ENCODE measurements at places on chromosomes 6 and 20.

DNA sequence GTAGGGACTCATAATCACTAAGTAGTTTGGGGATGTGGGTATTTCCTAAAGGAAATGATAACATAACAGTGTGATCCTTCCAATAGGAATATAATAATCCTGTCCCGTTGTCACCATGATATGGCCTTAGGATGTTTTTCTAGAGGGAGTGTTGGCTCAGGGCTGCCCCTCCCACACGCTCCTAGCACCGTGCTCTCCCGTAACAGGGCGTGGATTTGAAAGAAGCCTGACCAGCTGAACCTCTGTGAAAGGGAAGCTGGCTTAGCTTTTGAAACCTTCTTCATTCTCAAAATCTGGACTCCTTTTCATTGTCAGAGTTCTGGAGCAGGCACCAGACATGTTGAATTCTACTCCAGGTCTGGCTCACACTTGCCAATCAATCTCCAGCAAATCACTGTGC lies 103.4 kb upstream of the SASH1 start:
- DNase-seq = no peak

- no peak for DNase-seq
These were observed 421.6 kb downstream of the BCKDHB start for GRCh38 chr6:80528115-80528514.

DNA sequence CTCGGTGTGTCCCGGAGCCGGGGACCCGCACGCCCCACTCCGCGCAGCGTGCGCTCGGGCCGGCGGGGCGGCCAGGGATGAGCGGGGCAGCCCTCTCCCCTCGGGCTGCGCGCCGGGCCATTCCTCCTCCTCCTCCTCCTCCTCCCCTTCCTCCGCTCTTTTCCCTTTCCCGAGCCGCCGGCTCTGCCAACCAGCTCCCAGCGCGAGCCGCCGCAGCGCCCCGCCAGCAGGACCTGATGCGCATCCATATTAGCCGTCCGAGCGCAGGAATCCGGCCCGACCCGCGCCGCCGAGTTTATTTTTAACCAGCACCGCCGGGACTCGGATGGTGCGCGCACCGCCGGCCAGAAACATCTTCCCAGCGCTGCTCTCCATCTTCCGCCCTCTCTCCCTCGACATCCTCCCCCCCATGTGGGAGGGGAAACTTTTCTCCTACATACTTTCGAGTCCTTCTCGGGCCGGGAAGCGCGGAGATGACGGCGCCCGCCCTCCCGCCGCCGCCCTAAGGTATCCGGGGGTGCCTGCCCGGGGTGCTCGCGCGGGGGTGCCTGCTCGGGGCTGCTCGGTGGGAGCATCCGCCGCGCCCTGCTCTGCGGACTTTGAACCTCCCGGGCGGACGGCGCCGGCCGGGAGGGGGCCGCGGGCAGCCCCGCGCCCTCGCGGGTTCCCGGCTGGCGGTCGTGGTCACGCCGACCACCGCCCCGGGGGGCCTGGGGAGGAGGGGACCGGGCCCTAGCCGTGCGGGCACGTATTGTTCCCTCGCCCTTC lies 619 bp downstream of the RREB1 start:
- no peak for DNase-seq

DNA sequence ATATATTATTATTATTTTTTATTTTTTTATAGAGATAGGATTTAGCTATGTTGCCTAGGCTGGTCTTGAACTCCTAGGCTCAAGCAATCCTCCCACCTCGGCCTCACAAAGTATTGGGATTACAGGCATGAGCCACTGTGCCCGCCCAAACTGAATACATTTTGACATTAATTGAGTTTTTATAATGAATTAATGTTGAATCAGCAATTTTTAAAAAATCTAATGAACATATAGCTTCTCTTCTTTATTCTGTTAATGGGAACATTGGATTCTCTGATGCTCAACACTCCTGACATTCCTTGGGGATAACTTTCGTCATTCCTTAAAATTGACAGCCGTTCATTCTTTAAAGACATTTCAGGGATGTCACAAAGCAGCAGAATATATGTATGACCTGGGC lies 52.4 kb downstream of the ANKS1A start:
- DNase-seq = no peak

- no peak for DNase-seq
These were observed 228.3 kb downstream of the NRN1 start for GRCh38 chr6:5778317-5778857.

DNA sequence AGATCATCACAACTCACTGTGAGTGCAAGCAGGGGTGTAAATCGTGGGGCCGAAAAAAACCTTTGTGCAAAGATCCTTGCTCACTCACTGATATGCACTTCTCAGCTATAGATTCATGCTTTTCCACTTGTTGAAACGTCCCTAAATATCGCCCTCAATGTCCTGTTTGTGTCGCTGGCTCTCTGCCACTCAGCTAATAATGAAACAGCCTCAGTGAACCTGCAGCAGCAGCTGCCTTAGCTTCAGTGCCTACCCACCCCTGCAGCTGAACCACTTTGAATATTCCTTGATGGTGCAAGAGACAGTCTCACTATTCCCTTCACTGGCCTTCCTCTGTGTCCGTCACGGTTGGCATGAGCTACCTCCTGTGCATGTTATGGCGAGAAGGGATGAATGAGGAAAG lies 128.9 kb upstream of the NAA20 start:
- no peak for DNase-seq

- no peak for DNase-seq
These were observed 141.5 kb downstream of the ANKRD60 start for GRCh38 chr20:58086763-58087561.

DNA sequence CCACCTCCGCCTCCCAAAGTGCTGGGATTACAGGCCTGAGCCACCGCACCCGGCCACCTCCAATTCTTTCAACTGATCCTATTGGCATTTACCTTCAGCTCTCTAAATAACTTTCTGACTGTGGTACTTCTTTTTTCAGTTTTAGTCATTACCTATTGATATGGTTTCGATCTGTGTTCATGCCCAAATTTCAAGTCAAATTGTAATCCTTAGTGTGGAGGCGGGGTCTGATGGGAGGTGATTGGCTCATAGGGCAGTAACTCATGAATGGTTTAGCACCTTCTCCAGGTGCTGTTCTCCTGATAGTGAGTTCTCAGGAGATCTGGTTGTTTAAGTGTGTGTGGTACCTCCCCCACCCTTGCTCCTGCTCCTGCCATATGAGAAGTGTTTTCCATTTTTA lies 140.9 kb downstream of the LPA start:
- DNase-seq = no peak

DNA sequence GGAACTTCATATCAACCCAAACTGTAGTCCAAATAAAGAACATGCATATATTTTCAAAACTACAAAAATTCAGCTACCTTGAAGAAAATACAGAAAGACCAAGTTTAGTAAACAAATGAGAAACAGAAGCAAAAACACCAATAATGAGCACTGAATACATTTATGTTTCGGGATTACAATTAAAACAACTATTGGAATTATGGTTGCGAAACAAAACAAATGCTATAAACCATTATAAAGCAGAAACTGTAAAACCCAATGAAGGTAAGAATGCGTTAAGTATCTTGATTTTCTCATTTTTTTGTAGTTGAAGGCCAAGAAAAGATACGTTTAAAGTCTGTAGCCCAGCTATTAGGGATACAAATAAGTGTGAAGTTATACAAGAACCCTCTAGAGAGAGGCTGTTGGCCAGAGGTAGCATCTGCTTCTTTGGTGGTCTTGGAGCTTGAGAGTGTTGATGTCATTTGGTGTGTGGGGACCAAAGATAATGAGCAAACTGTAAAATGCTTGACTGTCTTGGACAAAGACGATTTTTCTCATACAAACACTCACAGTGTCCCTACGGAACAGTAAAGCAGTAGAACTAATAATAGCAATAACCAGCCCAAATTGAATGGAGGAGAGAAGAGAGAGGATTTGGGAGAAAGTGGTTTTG lies 111.5 kb downstream of the PRND start:
- DNase-seq = no peak

- DNase-seq = no peak
These were observed 22.9 kb downstream of the SERPINB6 start for GRCh38 chr6:2948228-2949025.

DNA sequence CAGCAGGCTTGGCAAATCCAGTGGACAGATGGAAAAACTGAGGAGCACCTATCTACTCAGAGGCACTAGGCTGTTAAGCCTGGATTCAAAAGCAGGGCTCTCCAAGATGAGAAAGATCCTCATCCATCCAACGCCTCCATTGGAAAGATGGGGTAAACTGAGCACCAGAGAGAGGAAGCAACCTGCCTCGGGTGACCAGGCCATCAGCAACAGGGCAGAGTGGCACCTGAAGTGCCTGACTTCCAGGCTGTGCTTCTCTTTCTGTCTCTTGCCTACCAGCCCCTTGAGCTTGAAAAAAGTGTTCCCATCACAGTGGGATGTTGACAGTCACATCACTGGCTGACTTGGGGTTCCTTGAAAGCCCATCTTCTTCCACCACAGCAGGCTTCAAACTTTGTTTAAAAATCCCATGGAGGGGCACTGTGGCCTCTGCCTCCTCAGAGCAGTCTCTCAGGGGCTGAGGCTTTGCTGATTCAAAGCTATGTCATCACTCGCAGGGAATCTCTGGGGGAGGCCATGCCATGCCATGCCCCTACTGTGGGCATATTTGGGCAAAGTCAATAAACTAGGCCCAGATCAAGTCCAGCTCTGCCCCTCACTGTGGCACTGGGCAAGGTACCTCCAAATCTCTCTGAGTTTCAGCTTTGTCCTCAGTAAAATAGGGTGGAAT lies 44.8 kb upstream of the TGM2 start:
- DNase-seq = no peak

DNA sequence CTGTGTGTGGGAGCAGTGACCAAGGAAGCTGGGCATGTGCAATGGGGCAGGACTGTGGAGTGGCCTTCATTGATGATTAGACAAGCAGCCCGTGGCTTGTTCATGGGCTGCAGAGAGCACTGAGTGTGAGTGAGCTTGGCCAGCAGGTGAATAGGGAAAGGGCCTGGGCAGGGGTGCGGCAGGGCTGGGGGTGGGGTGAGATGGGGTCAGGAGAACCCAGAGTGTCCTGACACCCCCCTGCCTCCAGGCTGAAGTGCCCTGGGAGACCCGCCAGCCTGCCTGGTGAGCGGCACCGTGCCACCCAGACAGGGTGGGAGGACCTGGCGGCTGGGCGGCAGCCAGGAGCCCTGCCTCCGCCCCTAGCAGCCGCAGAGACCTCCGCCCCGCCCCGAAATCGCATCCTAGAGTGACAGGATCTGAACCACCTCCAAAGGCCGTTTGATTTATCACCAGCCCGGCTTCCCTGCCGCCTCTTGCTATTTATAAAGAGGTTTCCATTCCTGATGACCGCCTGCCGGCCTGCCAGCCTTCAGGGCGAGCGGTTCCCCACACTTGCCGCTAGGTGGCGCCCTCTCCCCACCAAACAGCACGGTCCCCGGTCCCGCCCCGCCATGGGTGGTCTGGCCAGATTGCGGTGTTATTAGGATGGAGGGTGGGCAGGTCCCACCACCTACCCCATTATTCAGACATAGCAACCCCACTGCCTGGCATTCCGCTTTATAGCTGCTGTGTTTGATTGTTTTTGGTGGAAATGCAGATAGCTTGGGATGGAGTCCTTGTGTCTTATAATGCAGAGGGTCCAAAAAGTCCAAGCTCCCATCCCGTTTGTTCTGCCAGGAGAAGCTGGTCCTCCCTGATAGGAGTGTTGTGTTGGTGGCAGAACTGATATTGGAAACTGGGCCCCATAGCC lies 3.5 kb downstream of the MYLK2 start:
- DNase-seq = no peak

DNA sequence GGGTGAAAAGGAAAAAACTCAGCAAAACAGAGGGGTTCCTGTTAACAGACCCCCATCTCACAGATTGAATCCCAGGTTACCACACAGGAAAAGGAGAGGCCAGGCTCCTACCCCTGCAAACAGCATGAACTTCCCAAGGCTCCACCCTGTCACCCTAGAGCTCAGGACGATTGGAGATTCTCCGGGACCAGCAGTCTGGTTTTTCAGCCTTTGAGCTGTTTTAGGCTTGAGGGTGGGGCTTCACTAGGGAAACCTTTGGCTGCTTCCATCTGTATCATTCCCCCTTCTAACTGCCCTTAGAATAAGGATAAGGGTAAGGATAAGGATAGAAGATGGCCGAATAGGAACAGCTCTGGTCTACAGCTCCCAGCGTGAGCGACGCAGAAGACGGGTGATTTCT lies 16.0 kb downstream of the C6orf58 start:
- no peak for DNase-seq

GRCh38 chr20:21183722-21184121 lies 57.8 kb downstream of the KIZ start:
- no peak for DNase-seq

DNA sequence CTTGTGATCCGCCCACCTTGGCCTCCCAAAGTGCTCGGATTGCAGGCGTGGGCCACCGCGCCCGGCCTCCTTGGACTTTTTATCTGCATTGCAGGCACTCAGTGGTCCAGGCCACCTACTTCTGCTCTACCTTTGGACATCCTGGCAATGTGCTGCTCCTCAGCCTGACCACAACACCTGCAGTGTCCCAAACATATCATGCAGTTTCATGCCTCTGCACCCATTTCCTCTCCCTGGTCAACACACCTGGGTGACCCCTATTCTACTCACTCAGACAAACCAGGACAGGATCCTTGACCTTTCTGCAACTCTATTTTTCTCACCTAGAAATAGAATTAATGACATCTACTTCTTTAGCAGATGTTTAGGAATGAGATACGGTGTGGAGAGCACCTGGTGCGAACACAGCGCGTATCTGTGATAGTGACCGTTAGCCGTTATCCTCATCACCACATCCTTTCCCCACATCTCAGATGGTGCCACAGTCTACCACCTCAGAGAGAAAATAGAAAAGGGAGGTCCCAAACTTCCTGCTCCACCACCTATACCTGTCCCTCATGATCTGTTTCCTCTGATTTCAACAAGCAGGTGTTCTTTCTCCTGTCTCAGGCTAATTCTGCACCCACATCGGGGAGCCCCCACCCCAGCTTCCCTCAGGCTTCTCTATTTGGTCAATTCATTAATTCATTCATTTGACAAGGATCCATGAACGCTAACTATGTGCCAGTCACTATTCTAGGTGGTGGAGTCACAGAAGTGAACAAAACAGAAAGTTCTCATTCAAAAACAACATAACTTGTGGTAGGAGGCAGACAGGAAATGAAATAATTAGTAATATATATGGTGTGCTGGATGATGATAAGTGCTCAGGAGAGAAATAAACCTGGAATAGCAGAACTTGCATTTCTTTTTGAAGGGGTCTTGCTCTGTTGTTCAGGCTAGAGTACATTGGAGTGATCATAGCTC lies 4.3 kb upstream of the BTN3A2 start:
- DNase-seq = no peak

DNA sequence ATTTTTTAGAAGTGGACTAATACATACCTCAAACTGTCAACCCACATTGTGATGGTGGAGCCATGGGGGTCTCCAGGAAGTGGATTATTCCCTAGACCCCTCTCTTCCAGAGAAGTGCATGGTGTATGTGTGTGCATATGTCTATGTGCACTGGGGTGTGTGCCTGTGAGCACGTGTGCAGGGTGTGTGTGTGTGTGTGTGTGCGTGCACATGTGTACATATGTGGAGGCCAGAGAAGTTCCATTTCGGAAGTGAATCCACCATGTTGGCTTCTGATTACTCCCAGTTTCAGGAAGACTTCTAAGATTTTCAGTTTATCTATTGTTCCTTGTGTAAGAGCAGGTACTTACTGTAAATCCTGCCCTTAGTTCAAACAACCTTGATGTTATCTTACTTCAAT lies 208.5 kb upstream of the SULF2 start:
- DNase-seq = no peak

GRCh38 chr6:113901482-113901881 lies 44.3 kb downstream of the MARCKS start:
- no peak for DNase-seq

GRCh38 chr6:106804346-106805335 lies 169.9 kb downstream of the CD24 start:
- DNase-seq = no peak
